ENCODE measurements at places on chromosomes 11 and 22.

DNA sequence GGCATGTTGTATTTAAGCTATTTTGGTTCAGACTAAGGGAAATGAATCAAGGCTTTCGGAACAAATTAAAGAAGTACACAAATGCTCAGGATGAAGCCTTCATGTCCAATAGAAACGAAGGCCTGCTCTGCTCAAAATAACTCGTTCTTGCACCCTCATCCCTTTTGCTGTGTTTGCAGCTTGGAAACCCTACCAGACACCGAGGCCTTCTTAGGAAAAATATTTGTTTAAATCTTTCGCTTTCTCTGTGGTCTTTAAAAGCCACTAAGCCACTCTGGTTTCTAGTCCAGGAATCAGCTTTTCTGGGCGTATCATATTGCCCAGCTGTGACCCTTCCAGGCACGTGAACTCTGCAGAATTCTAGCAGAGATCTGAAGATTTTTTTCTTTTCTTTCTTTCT, 60.9 kb upstream of the HSPA8 start:
- DNase-seq: no peak

GRCh38 chr11:120057028-120057330, 80.9 kb downstream of the TRIM29 start:
- no peak for DNase-seq

- DNase-seq: peak; percentile 12
Measured at GRCh38 chr22:35766654-35767580, 49.2 kb downstream of the APOL5 start.

DNA sequence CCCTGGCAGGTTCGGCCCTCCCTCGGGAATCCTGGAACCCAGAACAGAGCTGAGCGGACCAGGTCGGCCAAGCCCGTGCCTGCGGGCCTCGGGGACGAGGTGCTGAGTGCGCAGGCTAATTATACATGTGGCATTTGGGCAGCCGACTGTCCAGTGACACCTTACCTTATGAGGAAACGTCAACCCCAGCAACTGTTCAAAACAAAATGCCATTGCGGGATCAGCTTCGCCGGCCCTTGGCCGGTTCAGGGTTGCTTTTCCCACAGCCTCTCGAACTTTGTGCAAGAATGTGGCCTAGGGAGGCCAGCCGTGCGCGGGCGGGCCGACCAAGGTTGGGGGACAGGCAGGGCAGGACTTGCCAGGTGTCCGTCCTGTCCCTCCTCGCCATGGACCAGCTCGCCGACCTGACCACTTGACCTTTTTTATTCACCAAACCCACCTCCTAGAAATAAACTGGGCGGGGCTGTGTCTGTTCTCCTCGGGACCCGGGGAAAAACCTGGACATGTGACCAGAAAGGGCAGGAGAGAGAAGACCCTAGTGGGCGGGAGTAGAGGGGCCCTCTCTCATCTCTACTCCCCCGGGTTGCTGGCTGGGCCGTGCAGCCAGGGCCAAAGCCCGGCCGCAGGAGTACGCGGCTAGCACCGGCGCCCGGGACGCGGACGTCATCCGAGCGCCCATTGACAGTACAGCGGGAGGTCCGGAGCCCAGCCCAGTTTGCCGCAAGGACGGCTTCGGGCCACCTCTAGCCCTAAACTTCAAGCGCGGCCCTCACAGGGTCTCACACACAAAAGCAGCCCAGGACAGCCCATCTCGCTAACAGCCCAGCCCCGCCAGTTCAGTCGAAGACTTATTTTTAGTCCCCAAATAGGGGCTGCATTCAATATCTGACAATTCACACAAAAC, 134.3 kb upstream of the C11orf58 start:
- DNase-seq: no peak

DNA sequence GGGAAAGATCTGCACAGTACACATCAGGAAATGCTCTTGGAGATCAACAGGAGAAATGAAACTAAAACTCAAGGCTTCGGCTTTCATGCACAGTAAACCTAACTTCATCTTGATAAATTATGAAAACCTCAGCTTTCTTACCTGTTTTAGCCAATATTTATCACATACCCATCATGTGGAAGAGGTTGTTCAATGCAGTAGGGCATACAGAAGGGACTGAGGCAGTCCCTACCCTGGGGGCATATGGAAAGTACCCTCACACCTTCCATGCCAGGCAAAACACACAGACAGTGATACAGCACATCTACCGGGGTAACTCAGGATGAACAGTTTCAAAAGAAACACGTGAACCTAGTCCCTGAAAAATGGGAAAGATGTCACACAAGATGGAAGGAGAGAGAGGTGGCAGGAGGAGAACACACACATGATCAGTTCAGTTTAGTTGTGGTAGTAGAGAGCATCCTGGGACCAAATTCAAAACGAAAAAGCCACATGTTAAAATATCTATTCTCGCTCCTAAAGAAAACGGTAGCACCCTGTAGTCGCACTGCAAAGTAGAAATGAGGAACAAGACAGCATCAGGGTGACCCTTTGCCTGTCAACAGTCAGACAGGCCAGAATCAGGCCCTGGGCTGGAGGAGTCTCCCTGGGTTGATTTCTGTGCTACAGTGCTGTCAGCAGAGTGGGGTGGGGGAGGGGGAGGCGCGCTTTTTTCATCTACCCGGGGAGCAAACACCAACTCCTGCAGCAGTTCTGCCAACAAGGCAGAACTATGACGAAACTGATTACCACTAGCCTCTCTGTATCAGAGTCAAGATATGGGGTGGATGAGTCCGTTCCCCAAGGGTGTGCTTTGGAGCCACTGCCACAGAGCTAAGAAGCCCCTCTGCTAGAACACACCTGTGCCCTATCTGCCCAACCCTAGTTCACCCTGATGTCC, 1.3 kb downstream of the HIRA start:
- peak; percentile 47 for DNase-seq

GRCh38 chr11:19441288-19441687, 200.5 kb upstream of the E2F8 start:
- DNase-seq: no peak

DNA sequence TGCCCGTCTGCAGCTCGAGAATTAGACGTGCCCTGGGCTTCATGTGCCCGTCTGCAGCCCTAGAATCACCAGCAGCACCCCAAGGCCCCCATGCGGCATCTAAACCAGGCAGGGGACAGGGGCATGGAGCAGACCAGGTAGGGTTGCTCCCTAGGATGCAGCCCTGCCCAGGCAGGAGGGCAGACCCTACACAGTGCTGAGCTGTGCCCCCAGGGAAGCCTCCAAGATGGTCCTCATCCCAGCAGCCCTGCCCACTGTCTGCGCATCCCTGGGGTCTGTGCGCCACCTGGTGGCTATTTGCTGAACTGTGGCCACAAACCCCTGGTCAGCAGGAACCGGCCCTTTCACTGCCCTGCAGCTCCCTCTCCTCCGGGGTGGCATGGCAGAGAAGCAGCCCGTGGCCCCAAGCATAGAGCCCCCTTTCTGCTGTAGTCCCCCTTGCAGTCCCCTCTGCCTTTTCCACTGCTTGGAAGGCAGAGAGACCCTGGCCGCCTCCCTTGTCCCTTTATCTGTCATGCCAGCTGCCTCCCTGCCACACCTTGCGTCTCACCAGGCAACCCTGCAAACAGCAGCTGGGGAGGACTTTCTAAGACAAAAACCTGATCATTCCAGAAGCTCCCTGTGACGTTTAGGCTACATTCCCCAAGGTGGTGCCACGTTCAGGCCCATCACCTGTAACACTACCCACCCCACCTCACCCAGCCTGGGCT, 86.6 kb downstream of the KCNQ1 start:
- DNase-seq: peak; percentile 76

GRCh38 chr11:36499315-36499714, 10.8 kb downstream of the TRAF6 start:
- no peak for DNase-seq

- DNase-seq: no peak
Measured at GRCh38 chr22:31087744-31088215, 6.7 kb downstream of the SMTN start.

DNA sequence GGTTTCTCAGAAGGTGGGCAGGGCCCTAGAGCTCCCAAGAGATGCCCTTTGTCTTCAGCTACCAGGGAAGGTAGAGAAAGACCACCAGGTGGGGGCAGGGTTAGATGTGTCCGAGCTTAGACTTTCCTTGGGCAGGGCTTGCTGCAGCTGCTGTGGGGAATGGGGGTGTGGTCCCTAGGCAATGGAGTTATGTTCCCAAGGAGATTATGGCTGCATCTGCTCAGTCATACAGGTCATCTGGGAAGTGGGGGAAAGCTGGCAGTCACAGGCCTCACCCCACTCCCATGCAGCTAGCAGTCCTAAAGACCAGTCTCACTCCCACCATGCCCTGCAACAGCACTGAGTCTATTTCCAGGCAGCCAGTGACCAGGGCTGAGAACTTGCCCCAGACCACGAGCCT, 29.5 kb downstream of the MMP27 start:
- no peak for DNase-seq

- DNase-seq: peak; percentile 69
Measured at GRCh38 chr11:82775736-82776346, 42.2 kb upstream of the FAM181B start.

DNA sequence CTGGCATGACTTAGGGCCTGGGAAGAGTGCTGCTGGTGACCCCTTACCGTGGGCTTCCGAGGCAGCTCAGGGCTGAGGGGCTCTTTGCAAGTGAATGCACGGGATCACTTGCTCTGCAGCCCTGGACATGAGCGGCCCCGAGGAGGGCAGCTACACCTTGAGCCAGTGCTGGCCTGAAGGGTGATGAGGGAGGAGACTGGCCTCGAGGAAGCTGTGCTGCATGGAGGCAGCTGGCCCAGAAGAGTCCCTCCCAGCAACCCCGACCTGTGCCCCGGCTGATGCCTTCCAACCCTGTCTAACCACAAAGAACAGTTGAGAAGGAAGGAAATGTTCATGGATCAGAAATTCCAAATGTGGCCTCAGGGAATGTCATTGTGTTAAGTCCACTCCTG, 45.2 kb downstream of the TBX1 start:
- DNase-seq: no peak

GRCh38 chr11:82733444-82734119, at the start of gene FAM181B:
FAM181B (minus strand) TSS chr11:82733864; CDS start chr11:82733729, 135 bp downstream.
- DNase-seq: peak; percentile 15

GRCh38 chr11:130435671-130436070, 7.3 kb upstream of the ADAMTS8 start:
- peak; percentile 43 for DNase-seq

- DNase-seq: no peak
Measured at GRCh38 chr11:12815129-12815480, 140.9 kb downstream of the TEAD1 start.

DNA sequence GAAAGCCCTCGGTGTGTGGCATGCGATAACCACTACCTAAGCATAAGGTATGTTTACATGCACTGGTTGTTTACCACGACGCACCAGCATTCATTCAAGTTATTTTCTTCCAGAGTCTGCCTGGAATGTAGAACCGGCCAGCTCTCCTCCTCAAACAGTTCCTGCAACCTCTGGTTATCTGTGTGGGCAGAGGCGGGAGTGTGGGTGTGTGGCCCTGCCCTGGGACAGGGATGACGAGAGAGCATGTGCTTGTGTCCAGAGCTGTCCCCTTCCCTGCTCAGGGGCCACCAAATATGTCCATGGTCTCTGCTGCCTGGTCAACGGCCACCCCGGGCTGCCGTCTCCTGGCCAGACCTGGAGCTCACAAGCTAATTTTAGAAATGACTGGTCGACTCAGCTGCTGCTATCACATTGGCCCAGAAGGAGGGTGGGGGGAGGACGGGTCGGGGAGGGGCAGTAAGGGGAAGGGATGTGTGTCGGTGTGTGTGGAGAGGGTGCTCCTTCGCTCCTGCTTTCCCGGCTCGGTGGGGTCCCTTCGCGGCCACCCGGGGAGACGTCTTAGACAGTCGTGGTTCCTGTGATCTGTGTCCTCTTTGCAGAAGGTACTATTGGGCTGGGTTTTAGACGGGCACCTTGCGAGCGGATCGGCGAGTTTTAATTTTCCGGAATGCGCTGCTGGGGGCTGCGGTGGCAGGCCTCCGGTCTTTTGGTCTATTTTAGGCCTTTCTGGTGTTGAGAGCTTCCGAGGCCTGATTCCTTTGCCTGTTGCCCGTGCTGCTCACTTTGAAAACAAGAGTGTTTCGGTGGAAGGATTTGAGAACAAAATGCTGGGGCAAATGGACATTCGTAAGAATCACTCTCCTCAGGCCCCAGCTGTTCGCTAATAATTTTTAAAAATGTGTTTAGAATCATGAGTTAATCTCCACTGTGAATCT, at the start of gene MYO18B:
MYO18B (plus strand) TSS at position 497 of the 935 bp plus-strand sequence. CDS start 18,905 bp downstream, outside the sequence.
- no peak for DNase-seq

DNA sequence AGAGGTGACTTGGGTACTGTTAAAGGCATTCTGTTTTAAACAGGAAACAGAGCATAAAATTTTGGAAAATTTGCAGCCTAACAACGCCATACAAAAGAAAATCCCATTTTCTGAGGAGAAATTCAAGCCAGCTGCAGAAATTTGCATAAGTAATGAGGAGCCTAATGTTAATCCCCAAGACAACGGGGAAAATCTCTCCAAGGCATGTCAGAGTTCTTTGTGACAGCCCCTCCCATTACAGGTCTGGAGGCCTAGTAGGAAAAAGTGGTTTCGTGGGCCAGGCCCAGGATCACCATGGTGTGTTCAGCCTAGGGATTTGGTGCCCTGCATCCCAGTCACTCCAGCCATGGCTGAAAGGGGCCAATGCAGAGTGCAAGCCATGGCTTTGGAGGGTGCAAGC, 1333.1 kb upstream of the TENM4 start:
- DNase-seq: no peak

DNA sequence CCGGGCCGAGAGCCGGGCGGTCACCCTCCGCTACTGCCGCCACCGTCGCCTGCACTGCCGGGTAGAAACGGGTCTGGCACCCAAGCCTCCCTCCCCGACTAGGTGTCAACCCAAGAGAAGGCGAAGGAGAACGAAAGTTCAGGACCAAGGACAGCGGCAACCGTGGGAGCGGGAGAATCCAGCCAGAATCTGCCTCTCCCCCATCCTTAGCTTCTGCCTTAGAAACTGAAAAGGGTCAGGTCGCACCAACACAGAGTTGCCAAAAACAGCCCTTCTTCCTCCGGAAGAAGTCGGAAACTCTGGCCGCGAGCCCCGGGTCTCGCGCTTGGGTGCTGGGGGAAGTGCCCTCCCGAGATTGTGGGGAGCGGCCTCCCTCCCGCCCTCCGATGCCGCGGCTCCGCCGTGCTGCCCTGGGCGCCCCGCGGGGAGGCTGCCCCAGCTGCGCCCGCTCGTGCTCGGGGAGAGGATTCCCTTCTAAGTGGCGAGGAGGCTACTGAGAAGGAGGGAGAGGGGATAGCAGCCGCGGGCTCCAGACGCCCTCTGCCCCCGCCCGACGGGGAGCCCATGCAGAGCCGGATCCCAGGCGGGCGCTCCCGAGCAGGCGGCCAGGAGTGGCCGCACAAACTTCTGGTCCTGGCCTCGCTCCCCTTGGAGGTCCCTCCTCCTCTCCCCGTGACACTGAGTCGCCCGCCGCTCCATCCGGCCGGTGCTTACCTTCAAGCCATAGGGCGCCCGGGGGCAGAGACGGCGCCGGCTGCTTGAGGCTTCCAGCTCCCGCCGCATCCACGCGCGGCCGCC, 637 bp downstream of the DRD2 start:
- DNase-seq: peak; percentile 80

DNA sequence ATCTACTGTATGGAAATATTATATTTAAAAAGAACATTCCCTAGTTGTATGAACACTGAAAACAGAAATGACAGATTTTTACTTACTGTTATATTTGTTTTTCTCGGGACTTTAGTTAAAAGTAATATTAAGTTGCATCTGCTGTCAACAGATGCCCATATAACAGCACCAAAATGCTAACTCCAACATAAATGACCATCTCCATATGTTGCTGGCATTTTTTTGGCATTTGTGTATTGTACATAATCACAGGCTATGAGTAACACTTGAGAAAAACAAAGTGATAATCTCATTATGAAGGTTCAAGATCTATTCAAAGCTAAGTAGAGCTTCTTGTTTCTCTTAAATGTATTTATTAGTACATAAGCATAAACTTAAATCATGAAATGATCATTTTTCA, 172.0 kb downstream of the CNTN5 start:
- no peak for DNase-seq

- no peak for DNase-seq
Measured at GRCh38 chr11:118436639-118437207, 431 bp downstream of the KMT2A start.

Data from AG08395 (cell line).